NCI-H460 (cell line): ENCODE measurements at places on chromosomes 5 and 9. TPM values are rescaled to one million over a fixed set of nuclear protein-coding genes. Genes with fewer than 3 reads are reported as not detected.

SLC36A3 gene
- total RNA-seq: not detected in 2 replicates

PLEKHG4B gene
- not detected in 2 replicates for total RNA-seq

TXNDC8 gene
- total RNA-seq: not detected in 2 replicates

RRAGA gene
- 22.3 and 27.8 TPM in 2 replicates for total RNA-seq

CCDC192 gene
- not detected in 2 replicates for total RNA-seq

PRSS3 gene
- total RNA-seq: not detected in 2 replicates

PCDHGB1 gene
- total RNA-seq: 1.1 and 2.6 TPM in 2 replicates

CARD9 gene
- total RNA-seq: 0.22 and 0.32 TPM in 2 replicates

RNF208 gene
- total RNA-seq: 0.37 and 0.40 TPM in 2 replicates
